ENCODE measurements at places on chromosomes 4 and X.

DNA sequence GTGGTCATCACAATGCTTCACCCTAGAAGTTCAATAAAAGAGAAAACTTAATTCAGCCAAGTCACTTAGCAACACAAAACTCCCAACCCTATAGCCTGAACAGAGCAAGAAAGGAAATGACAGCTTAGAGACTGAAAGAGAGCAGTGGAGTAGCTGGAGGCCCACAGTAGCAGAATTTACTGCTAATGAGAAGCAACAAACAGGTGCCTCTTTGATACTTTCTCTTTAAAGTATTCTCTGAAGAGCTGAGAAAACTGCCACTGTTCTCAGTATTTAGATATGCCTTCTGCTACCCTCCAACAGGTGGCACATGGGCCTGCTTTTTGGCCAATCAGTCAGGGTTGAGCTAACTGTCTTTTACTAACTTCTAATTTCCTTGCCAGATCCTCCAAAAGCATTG lies 240.0 kb downstream of the GPC3 start:
- no peak for DNase-seq

GRCh38 chr4:40769266-40769665 lies 19.5 kb downstream of the NSUN7 start:
- no peak for DNase-seq

DNA sequence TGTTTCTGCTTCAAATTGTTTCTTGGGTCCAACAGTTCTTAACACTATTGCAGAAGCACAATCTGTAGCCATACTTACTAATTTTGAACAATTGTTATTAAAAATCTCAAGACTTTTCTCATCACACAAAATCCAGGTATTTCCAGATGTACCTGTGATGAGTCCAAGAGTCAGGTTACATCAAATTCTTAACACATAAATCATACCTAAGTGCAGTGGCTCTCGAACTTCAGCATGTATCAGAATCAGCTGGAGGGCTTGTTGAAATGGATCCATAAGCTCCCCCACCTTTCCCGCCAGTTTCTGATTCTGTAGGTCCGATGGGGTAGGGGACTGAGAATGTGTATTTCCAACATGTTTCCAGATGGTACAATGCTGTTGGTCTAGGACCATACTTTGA lies 10.6 kb downstream of the FAM120C start:
- no peak for DNase-seq

DNA sequence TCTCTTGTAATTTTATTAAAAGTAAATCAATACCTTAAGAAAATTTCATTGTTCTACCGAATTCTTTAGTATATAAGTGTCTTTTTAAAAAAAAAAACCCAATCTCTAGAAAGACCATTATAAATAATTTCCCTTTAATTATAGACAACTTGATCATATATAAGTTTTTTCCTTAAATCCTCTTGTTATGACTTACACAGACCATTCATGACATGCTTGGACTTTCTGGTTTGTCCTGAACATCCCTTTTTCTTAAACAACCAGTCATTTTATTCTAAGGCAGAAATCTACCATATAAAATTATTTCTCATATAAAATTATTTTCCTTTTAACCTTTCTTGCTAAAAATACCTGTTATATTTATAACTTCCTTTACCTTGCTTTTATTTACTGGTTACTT lies 15.4 kb upstream of the FHDC1 start:
- DNase-seq: no peak

GRCh38 chr4:71711044-71711984 lies 72.6 kb downstream of the GC start:
- DNase-seq: no peak

DNA sequence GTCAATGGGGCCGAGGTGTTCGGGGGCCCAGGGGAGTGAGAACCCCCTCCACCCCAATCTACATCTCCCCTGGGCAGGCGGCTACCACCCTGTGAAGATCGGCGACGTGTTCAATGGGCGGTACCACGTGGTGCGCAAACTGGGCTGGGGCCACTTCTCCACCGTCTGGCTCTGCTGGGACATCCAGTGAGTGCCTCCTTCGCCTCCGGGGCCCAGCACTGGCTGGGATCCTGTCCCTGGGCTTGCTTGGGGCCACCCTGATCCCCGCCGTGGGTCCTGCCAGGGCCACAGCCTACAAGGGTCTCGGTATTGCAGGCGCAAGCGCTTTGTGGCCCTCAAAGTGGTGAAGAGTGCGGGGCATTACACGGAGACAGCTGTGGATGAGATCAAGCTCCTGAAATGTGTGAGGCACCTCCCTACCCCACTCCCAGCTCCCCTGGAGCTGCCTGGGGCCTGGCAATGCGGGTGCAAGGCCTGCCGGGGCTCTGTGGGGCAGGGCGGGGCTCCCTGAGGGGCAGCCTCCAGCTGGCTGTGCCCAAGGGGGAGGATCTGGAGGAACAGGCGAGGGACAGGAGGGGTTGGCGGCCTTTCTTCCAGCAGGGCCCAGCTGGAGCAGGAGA lies 697 bp downstream of the SRPK3 start:
- DNase-seq: no peak

- peak; percentile 76 for DNase-seq
These were observed at the start of gene PLXNB3 for GRCh38 chrX:153763989-153764755. PLXNB3 (plus strand) TSS chrX:153764249; CDS start chrX:153765536, 1,287 bp downstream.
